ENCODE measurements at places on chromosomes 16 and 17. TPM values are rescaled to one million over a fixed set of nuclear protein-coding genes. Genes with fewer than 3 reads are reported as not detected.

Gene MYL11
- total RNA-seq, result not detected

Gene PMM2
- total RNA-seq, result 90.0 TPM

Gene TMEM238L
- not detected for total RNA-seq

Gene SHCBP1
- total RNA-seq, result 37.2 TPM

Gene TVP23C
- 10.9 TPM for total RNA-seq

Gene HOXB4
- total RNA-seq, result 0.16 TPM

Gene NTN3
- total RNA-seq, result not detected

Gene RTN4RL1
- total RNA-seq, result 2.7 TPM

Gene CCNF
- total RNA-seq, result 24.7 TPM

Gene CLDN7
- total RNA-seq, result 0.69 TPM

Gene SNAI3
- not detected for total RNA-seq

Gene MT4
- not detected for total RNA-seq

Gene TP53TG3
- 0.57 TPM for total RNA-seq

Gene EIF3C
- total RNA-seq, result 358 TPM

Gene MILR1
- total RNA-seq, result 1.8 TPM

Gene FBXL16
- total RNA-seq, result 2.6 TPM

Gene JPH3
- 2.5 TPM for total RNA-seq

Gene CD300H
- 0.45 TPM for total RNA-seq

Gene C17orf78
- total RNA-seq, result not detected

Gene MYL4
- not detected for total RNA-seq

Gene CA10
- total RNA-seq, result not detected

Gene KRT32
- total RNA-seq, result 0.06 TPM

Gene CNGB1
- total RNA-seq, result 0.07 TPM

Gene MYO15A
- total RNA-seq, result 0.14 TPM

Gene UNC45B
- total RNA-seq, result not detected

Gene FOXO3B
- 5.3 TPM for total RNA-seq

Gene TNP2
- not detected for total RNA-seq

Gene CNTNAP1
- total RNA-seq, result 5.5 TPM

Gene MGAT5B
- total RNA-seq, result 24.0 TPM

Gene RPUSD1
- total RNA-seq, result 49.7 TPM

Gene FAM83G
- total RNA-seq, result 34.2 TPM

Gene ARHGDIG
- 2.2 TPM for total RNA-seq

Measured in A549 treated with CpdA at 1 μM for 4 hours (cell line).